ENCODE measurements at places on chromosomes 11 and 22. TPM values are rescaled to one million over a fixed set of nuclear protein-coding genes. Genes with fewer than 3 reads are reported as not detected.

- DNase-seq, result peak; percentile 26
Measured at GRCh38 chr11:16613262-16613511, 125.3 kb upstream of the C11orf58 start.

GRCh38 chr22:49296561-49296960, 531.1 kb downstream of the BRD1 start:
- no peak for DNase-seq

GRCh38 chr11:44443836-44444769, 121.4 kb upstream of the CD82 start:
- peak; percentile 50 for DNase-seq

- DNase-seq, result no peak
Measured at GRCh38 chr11:4891996-4892640, 10.4 kb downstream of the OR51T1 start.

GRCh38 chr11:64071849-64072248, 36.1 kb downstream of the FLRT1 start:
- DNase-seq, result no peak

Gene PATL1
- total RNA-seq, result 15.3 TPM

Data from neural progenitor cell (in vitro differentiated cells).